ENCODE measurements at places on chromosomes 2 and 18.

DNA sequence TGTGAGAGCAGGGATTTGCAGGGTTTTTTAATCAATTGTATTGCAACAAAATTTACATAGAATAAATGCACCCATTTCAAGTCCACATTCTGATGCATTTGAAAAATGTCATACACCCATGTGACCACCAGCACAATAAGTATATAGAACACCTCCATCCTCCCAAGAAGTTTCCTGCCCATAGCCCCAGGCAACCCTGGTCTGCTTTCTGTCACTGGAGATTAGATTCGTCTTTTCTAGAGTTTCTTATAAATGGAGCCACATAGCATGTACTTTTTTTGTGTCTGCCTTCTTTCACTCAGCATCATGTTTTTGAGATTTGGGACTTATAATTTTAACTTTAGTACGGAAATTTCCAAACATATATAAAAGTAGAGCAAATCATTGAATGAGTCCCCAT lies 127.2 kb upstream of the EPAS1 start:
- ATAC-seq = no peak

DNA sequence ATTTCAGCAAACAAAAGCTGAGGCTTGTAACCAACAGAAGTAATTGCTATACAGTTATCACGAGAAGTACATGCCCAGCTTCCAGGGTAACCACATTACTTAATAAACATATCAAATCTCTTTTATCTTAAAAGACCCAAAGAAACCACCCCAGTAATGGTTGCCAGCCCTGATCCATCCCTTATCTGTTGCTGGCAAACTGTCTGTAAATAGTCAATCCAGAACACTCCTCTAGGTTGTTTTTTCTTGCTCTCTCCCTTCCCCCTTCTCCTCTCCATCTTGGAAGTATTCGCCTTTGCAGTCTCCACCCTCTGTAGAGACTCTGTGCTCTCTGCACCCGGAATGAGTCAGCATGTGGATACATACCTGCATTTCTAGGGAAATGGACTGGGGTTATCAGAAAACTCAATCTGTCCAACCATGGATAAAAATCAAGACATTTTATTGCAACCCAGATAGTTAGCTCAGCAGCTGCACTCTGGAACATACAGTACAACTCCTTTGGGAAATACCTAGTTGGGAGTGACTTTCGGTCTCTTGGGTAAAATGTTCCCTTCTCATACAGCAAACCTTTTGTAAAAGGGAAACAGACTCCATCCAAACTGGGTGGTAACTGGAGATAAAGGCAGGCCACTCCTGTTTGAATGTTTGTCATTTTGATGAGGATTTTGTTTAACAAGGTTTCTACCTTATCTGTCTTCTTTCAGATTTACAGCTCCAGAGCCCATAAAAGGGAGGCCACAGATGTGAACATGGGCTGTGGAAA lies 123.5 kb upstream of the FOSL2 start:
- peak; percentile 54 for ATAC-seq

DNA sequence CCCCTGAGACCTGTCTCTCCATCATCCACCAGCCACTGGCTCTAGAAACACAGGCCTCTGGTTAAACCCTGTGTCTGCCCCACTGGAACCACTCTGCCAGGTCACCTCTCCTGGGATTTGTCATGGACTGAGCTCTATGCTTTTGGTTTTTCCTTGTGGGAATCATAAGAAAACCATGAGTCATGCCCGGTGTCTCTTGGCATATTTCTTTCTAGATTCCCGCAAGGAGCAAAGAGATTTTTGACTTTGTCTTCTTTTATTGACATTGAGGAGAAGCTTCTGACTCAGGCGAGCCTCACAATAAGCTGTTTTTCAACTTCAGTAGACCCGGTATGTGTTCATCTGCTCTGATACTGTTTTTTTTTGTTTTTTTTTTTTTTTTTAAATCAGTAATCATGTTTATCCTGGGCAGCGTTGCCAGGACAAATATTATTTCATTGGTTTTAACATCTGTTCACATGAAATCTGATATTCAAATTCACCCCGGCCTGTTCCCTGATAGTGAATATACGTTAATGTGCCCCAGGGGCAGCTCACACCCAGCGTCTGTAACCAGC lies 207.1 kb downstream of the ACKR3 start:
- peak; percentile 24 for ATAC-seq

DNA sequence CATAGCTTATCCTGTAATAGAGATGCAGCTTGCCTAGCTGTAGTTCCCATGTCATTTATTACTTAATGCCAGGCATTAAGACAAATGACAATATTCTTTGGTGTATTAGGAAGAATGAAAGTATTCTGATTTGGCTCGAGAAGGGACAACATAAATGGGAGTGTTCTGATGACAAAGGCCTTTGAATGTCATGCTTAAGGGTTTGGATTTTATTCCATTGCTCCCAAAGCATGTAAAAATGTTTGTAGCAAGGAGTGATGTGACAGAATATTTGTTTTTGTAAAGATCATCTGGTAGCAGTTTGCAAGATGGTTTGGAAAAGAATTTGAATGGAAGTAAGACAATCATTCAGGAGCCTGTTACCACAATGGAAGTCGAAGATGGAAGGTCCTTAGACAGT lies 30.4 kb downstream of the EEF1B2 start:
- no peak for ATAC-seq

GRCh38 chr2:64670047-64670446 lies 16.3 kb upstream of the SERTAD2 start:
- ATAC-seq = no peak

- peak; percentile 50 for ATAC-seq
Measured at GRCh38 chr2:101517758-101518271, 42.9 kb upstream of the RFX8 start.

DNA sequence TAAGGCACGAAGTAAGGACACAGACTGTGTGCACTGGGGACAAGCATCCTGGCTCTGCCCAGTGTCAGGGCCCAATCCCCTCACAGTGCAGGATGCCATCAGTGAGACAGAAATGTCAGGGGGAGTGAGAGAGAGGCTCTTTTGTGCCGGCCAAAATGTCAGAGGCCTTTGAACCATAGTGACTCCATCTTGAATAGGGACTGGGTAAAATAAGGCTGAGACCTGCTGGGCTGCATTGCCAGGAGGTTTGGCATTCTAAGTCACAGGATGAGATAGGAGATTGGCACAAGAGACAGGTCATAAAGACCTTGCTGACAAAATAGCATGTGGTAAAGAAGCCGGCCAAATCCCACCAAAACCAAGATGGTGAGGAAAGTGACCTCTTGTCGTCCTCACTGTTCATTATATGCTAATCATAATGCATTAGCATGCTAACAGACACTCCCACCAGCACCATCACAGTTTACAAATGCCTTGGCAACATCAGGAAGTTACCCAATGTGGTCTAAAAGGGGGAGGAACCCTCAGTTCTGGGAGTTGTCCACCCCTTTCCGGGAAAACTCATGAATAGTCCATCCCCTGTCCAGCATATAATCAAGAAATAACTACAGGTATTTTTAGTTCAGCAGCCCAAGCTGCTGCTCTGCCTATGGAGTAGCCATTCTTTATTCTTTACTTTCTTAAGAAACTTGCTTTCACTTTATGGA lies 337.4 kb downstream of the LPIN1 start:
- no peak for ATAC-seq

DNA sequence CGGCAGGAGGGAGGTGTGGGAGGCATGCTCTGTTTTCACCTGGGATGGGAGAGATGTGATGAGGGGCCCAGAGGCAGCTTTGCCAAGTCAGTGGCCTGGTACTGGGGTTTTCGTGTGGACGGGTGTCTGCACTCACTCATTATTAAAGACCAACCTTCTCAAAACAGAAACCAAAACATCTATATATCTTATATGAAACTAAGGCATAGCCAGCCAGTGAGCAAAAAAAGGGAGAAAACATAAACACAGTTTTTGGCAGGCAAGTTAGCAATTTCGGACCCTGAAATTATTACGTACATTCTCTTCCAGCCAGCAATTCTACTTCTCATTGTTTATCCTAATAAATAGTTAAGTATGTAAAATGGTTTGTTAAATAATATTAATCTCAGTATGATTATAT lies 181.1 kb upstream of the SMAD2 start:
- no peak for ATAC-seq

DNA sequence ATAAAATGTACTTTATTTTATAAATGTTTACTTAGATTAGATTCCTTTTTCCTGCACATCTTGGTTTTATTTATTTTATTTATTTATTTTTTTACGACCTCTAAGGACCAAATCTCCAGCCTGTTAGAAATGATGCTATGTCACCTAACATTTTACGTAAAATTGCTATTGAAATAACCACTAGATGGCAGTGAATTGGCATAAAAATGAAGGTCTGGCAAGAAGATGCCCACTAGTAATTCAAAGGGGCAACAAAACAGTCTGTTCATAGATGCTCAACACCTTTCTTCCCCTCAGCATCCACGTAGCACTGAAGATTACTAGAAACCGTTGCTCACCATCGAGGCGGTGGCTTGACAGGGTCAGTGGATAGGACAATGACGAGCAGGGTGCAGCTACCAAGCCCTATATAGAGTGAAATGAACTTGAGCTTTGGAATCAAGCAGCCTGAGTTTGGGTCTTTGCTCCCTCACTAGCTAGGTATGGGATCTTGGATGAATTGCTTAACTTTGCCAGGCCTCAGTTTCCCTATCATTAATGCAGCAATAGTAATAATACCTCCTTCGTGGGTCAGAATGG lies 128.7 kb upstream of the L3MBTL4 start:
- ATAC-seq = no peak

- no peak for ATAC-seq
Measured at GRCh38 chr18:79756143-79756500, 41.6 kb upstream of the KCNG2 start.

DNA sequence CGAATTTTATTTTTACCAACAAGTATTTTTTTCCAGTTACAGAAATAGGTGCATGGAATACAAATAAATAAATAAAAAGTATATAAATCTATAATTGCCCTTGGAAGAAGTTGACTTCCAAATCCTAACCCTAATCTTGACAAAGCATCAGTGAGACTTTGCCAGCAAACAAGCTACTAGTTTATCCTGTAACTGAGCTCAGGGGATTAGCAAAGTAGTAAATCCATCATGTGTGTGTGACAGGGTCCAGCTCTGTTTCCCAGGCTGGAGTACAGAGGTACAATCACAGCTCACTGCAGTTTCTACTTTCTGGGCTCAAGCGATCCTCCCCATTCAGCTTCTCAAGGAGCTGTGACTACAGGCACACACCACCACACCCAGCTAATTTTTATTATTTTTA lies 948.0 kb upstream of the CNTNAP5 start:
- no peak for ATAC-seq

GRCh38 chr18:76554547-76555222 lies 59.6 kb upstream of the ZNF516 start:
- ATAC-seq = no peak
